ENCODE measurements at places on chromosomes 2 and 18.

- no peak for DNase-seq
Observed at GRCh38 chr18:21242141-21242779, at the start of gene GREB1L. Gene GREB1L (plus strand): TSS chr18:21242232. CDS start chr18:21383519, 141,287 bp downstream.

- no peak for DNase-seq
Observed at GRCh38 chr2:161146996-161147395, 13.2 kb upstream of the TANK start.

- no peak for DNase-seq
Observed at GRCh38 chr2:132549935-132550670, 119.9 kb downstream of the LYPD1 start.

GRCh38 chr2:120381661-120382060, 35.7 kb downstream of the INHBB start:
- DNase-seq: no peak

All from BJ (cell line).